ENCODE measurements at places on chromosomes 4 and X.

GRCh38 chrX:40581336-40581920 is 658 bp downstream of the ATP6AP2 start:
- peaks cover 23% of the 10 kb centered on the region for H3K4me1 ChIP-seq
- DNase-seq: no peak
- H3K4me3 ChIP-seq: peak overlapping the region; percentile 77
- peak overlapping the region; percentile 64 for H3K27ac ChIP-seq
- no peaks in the 10 kb centered on the region for H3K27me3 ChIP-seq

GRCh38 chrX:37488323-37488722 is 83.1 kb upstream of the LANCL3 start:
- H3K27ac ChIP-seq: no peak overlapping the region
- H3K4me3 ChIP-seq: no peak overlapping the region
- H3K36me3 ChIP-seq: no peaks in the 10 kb centered on the region
- peaks cover under 1% of the 10 kb centered on the region for H3K27me3 ChIP-seq
- DNase-seq: no peak

- no peak overlapping the region for H3K4me3 ChIP-seq
- peak overlapping the region; percentile 65 for H3K27ac ChIP-seq
- no peak for DNase-seq
- H3K27me3 ChIP-seq: no peaks in the 10 kb centered on the region
Measured at GRCh38 chrX:72269671-72270251, 7.3 kb downstream of the RPS4X start.

DNA sequence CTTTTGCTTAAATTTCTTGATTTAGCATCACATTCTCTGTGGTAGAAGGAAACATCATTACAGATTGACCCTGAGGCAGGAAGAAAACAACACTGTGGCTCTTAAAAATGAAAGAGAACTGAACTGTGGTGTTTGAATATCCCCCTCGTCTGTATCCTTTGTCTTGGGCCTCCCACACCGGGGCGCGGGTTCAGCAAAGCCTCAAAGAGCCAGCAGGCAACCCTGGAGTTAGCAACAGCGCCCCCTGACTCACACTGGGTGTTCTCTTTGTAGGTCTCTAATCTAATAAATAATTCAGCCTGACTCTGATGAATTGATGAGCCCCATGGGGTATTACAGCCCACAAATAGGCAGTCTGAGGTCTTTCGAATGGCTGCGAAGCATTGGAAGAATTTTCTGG is 46.1 kb upstream of the CTSO start:
- no peak overlapping the region for H3K4me3 ChIP-seq
- H3K4me1 ChIP-seq: no peaks in the 10 kb centered on the region
- H3K27me3 ChIP-seq: no peaks in the 10 kb centered on the region

- H3K4me1 ChIP-seq: no peaks in the 10 kb centered on the region
- H3K4me3 ChIP-seq: no peak overlapping the region
- DNase-seq: no peak
- no peak overlapping the region for H3K27ac ChIP-seq
- no peaks in the 10 kb centered on the region for H3K36me3 ChIP-seq
Measured at GRCh38 chr4:79016878-79017277, 77.6 kb upstream of the PAQR3 start.

- no peak overlapping the region for H3K27ac ChIP-seq
- H3K27me3 ChIP-seq: no peaks in the 10 kb centered on the region
- H3K4me1 ChIP-seq: peaks cover 15% of the 10 kb centered on the region
- no peaks in the 10 kb centered on the region for H3K36me3 ChIP-seq
- DNase-seq: no peak
Measured at GRCh38 chr4:112736718-112737135, 99.8 kb downstream of the LARP7 start.
